Colonic mucosa (tissue), 4 donors: ENCODE measurements at places on chromosomes 4 and X. TPM values are rescaled to one million over a fixed set of nuclear protein-coding genes. Genes with fewer than 3 reads are reported as not detected.

GRCh38 chr4:111230265-111230664 is 607.4 kb upstream of the PITX2 start:
- H3K27ac ChIP-seq = no peak overlapping the region
- H3K27me3 ChIP-seq = no peaks in the 10 kb centered on the region
- no peaks in the 10 kb centered on the region for H3K4me1 ChIP-seq
- no peak for DNase-seq

DNA sequence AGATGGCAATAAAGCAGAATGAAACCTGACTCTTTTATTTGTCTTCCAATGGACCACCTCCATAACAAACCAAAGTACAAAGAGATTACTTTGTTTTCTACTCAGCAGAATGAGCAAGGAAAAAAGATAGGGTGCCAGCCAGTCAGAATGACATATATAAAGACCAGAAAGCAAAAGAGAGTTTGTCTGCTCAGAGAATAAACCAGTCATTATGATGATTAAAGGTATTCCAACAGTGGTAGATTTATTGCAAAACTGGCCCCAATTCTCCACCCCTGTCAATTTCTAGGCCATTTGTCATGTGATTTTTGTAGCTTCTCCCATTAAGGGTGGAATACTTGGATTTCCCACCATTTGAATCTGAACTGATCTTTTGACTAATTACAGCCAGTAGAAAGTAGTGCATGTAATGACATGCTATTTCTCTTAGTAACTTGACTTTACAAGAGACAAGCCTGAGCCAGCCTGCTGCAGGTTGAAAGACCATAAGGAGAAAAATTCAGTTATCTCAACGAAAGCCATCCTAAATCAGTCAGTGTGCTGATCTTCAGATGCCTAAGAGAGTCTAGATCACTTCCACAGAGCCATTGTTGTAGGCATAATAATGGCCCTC is 203.1 kb downstream of the EPHA5 start:
- H3K27me3 ChIP-seq = no peaks in the 10 kb centered on the region
- no peak overlapping the region for H3K4me3 ChIP-seq
- no peak for DNase-seq
- no peak overlapping the region for H3K27ac ChIP-seq
- no peaks in the 10 kb centered on the region for H3K36me3 ChIP-seq
- H3K4me1 ChIP-seq = no peaks in the 10 kb centered on the region

DNA sequence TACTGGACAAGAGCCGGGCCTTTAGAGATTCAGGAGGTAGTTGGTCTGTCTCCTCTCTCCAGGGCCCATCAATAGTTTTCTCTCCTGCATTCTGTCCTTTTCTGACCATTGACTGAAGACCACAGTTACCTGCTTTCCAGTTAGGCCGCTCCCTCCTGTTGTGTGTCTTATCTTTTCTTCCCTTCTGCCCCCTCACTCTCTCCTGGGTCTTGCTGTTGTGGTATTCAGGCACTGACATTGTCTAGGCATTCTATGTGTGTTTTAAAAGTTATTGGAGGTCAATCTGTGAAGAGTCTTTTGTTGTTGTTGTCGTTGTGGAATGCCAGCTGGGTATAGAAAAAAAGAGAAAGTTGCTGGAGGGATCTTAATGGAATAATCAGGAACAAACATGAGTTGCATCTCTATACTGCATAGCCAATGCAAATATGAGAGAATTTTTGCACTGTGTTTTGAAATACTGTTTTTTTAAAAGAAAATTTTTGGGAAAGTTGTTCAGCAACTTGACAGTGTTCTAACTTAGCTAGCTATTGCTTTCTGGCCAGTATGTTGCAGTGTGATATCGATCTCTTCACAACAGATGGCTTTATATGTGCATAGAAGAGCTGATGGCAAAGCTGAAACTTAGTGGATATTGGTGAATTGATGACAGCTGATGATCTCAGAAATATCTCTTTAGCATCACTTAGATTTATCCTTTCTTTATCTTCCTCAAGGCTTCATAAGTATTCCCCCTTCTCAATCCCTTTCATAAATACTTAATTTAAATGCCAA is 240.7 kb downstream of the C4orf33 start:
- H3K27ac ChIP-seq = no peak overlapping the region
- no peaks in the 10 kb centered on the region for H3K27me3 ChIP-seq
- DNase-seq = no peak
- no peaks in the 10 kb centered on the region for H3K4me1 ChIP-seq
- no peaks in the 10 kb centered on the region for H3K36me3 ChIP-seq
- no peak overlapping the region for H3K4me3 ChIP-seq

GRCh38 chrX:47458528-47458927 is 24.5 kb downstream of the ZNF41 start:
- no peaks in the 10 kb centered on the region for H3K36me3 ChIP-seq
- no peaks in the 10 kb centered on the region for H3K4me1 ChIP-seq
- DNase-seq = no peak
- no peak overlapping the region for H3K27ac ChIP-seq

- no peaks in the 10 kb centered on the region for H3K36me3 ChIP-seq
- DNase-seq = no peak
- no peaks in the 10 kb centered on the region for H3K4me1 ChIP-seq
- no peaks in the 10 kb centered on the region for H3K27me3 ChIP-seq
- H3K27ac ChIP-seq = no peak overlapping the region
Measured at GRCh38 chrX:148611993-148612392, 111.6 kb downstream of the AFF2 start.

UCHL1 gene
- 13.2 TPM for total RNA-seq

MCF2 gene
- not detected for total RNA-seq
